ENCODE measurements at places on chromosomes 11 and 22.

- no peak for DNase-seq
Observed at GRCh38 chr11:80673566-80673965, 1232.7 kb upstream of the TENM4 start.

DNA sequence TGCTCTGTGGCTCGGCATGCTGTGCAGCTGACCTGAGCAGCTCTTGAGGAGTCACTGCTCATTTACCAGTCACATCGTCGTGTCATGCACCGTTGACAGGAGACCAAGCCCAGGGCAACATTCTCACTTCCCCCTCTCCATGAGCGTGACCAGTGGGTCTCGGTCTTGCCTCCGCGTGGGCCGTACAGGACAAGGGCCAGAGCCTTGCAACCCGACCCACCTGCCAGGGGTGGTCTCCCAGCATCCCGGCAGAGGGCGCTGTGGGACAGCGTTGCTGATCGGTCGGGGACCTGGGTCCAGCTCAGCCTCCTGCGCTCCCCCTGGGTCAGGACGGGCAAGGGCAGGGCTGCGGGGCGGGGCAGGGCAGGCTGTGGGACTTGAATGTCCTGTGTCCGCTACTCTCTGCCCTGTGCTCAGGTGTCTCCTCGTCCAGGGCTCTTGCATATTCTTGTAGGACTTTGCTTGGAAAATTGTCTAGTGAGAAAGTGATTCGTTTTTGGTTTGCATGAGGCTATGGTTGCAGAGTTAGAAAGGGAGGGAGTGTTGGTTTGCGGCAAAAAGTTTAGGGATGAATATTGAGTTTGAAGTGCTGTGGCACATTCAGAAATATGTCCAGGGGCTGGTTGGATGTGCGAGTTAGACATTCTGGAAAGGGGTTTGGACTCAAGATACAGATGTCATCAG is 16.2 kb downstream of the EIF4G2 start:
- DNase-seq, result peak; percentile 64

DNA sequence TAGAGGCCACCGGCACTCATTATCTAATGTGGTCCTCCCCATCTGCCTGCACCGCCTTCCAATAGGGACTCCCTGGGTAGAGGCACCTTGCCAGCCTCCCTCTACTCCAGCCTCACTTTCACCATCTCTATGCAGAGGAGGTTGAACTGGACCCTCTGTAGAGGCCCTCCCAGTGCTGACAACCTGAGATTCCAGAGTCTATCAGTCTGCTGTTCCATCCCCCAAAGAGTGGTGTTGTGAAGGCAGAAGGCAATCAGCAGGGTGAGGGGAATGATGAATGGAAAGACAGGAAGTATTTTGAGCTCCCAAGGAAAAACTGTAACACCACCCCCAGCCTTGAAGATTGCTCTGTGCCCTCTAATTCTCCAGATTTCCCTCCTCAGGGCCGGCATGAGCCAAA is 77.9 kb downstream of the THAP12 start:
- no peak for DNase-seq

- no peak for DNase-seq
Observed at GRCh38 chr11:114209904-114210303, 86.3 kb upstream of the NNMT start.

- peak; percentile 54 for DNase-seq
Observed at GRCh38 chr11:820655-821511, 2.2 kb downstream of the PNPLA2 start.

DNA sequence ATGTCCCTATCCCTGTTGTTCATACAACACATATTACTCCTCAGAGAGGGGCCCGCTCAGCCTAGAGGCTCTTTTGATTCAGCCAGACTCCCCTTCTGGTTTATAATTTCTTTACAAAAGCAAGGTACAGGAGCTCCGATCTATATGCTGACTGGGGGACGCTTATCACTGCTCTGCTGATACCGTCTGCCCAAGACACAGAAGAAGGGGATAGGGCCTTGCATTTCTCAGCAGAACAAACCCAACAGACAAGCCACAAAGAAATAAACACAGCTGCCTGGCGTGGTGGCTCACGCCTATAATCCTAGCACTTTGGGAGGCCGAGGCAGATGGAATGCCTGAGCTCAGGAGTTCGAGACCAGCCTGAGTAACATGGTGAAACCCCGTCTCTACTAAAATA is 109.9 kb upstream of the AKIP1 start:
- DNase-seq, result no peak

GRCh38 chr11:66636411-66636810 is 2.1 kb upstream of the RBM4 start:
- no peak for DNase-seq

DNA sequence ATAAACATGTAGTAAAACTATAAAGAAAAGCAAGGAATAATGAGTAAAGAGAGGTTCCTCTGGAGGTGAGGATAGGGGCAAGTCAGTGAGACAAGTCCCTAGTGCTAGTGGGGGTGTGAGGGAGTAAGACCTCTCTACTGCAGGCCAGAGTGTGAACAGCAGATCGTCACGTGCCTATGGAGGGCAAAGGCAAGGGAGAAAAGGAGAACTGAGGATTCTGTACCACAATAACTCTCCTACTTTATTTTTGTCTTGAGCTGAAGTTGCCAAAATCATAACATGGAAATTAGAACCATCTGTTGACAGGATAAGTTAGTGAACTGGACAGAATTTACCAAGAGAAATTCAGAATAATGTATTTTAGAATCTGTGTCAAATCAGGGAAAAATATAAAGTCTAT is 77.6 kb downstream of the ENTHD1 start:
- no peak for DNase-seq

Data from HCEC 1CT (cell line).